Muscle of back (tissue), 13 donors: ENCODE measurements at places on chromosomes 7 and 10.

GRCh38 chr10:59896191-59896590 is 10.2 kb downstream of the CCDC6 start:
- DNase-seq: no peak

DNA sequence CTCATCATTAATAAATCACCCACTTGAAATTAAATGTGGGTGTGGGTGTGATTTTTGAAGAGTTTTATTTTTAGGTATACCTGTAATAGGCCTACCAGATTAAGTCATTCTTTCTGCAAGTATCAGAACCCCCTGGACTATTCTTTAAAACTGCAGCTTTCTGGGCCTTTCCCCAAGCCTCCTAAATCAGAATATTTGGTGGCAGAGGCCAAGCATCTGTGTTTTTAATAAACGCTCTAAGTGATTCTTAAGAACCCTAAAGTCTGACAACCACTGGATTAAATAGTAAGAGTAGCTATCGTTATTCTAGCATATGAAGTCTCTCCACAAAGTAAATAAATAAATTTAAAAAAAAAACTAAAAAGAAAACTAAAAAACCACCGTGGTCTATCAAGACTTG is 703.0 kb upstream of the NRP1 start:
- DNase-seq: peak; percentile 70

DNA sequence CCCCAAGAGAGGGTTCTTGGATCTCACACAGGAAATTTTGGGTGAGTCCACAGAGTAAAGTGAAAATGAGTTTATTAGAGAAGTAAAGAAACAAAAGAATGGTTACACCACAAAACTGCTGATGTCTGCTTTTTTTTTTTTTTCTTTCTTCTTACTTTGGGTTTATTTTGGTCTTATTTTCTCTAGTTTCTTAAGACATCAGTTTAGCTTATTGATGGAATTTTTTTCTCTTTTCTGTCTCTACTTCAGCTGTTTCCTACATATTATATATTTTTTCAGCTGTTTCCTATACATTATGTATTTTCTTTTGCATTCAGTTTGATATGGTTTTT is 166.4 kb downstream of the CCSER2 start:
- DNase-seq: no peak

GRCh38 chr10:124078714-124079113 is 14.7 kb downstream of the CHST15 start:
- no peak for DNase-seq

DNA sequence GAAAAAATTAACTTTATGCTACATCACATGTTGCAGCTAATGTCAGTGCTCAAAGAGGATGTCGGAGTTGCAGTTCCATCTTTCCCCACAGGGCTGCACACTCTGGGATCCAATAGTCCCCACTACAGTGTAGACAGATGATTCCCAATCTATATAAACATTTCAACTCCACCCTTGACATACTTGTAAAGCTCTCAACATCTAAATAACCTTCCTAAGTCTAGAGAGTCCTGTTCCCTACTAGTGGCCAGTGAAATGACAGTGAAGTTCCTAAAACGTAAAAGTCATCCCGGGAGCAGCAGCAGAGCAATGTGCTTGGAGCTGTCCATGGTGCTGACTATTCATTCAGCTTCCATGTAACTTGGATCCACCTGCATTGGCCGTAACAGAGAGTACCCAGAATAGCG is 145.1 kb downstream of the GRM8 start:
- DNase-seq: peak; percentile 69

DNA sequence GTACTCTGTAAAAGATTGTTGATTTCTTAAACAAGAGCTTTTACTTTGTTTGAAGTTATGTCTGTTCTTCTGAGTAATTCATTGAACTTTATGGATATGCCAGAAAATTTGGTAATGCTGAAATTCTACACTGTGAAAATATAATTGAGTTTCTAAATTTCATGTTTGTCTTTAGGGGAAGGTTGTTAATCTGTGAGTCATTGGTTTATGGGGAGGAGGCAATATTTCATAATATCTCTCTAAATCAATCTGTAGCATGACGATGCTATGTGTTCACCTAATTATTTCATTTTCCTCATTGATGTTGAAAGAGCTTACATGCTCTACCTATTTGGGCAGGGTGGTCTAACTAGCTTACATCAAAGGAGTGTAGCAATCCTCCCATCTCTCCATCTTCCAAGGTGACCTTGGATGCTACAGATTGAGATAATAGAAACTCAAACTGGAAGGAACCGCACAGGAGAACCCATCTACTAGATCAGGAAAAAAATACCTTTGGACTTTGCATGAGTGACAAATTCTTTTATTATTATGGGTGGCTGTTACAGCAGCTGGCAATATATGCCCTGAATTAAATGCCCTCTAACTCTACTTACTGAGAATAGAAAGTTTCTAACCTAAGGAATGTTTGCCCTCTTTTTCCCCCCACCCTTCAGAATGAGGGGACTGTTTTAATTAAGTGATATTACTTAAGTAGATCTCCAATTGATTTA is 8.4 kb upstream of the SNX13 start:
- no peak for DNase-seq

- DNase-seq: peak; percentile 46
Measured at GRCh38 chr7:69966766-69967591, 368.7 kb downstream of the AUTS2 start.

GRCh38 chr7:43037531-43037930 is 74.9 kb upstream of the HECW1 start:
- no peak for DNase-seq

GRCh38 chr10:109650228-109650627 is 273.1 kb downstream of the XPNPEP1 start:
- DNase-seq: no peak

DNA sequence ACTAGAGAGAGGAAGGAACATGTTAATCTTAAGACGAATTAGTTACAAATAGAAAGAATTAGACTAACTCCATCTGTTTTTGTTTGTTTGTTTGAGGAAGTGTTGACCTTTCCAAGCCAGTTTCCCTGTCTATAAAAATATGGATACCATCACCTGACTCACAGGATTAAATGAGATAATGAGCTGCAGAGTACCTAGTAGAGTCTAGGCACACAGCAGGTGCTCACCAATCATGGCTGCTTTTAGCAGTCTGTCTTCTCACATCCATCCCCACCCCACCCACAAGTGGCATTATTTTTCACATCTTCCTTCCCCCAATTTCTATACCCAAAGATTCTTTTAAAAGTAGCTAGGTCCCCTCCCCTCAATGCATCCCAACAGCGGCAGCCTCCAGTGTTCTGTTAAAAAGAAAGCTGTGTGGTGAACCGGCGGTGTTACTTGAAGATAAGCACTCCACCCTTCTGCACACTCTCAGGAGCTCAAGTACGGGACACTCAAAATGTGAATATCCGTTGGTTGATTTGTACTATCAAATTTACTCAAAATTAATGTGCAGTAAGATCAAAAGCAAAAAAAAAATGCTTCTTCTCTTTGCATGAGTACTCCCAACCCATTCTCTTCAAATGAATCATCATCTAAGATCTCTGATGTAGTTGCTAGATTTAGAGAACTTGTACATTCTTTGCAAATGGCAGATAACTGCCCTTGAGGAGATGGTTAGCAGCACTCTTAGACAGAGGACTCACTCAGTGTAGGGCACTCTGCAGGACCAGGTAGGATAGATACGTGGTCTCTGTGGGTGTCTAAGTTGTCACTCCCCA is 145.4 kb upstream of the ASAH2 start:
- no peak for DNase-seq

- DNase-seq: no peak
Measured at GRCh38 chr10:111075577-111076185, 1.1 kb upstream of the ADRA2A start.

GRCh38 chr10:100655760-100656421 is 89.5 kb upstream of the PAX2 start:
- DNase-seq: no peak

DNA sequence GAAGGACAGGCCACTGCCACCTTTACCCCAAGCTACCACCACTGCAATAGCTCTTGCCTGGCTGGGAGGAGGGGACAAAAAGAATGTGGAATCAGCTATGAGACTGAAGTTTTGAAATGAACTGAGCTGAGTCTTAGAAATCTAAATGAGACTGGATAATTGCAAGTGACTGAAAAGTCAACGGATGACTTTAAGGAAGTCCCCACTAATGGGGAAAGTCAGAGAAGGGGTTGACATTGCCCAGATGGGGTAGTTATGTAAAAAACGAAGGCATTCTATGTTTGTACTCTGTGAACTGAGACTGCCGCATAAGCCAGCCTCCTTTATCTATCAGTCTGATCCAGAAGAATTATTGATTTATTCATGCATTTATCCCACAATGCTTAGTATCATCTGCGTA is 67.2 kb downstream of the RBM20 start:
- DNase-seq: no peak

GRCh38 chr10:88385601-88386203 is 197.4 kb downstream of the RNLS start:
- no peak for DNase-seq

DNA sequence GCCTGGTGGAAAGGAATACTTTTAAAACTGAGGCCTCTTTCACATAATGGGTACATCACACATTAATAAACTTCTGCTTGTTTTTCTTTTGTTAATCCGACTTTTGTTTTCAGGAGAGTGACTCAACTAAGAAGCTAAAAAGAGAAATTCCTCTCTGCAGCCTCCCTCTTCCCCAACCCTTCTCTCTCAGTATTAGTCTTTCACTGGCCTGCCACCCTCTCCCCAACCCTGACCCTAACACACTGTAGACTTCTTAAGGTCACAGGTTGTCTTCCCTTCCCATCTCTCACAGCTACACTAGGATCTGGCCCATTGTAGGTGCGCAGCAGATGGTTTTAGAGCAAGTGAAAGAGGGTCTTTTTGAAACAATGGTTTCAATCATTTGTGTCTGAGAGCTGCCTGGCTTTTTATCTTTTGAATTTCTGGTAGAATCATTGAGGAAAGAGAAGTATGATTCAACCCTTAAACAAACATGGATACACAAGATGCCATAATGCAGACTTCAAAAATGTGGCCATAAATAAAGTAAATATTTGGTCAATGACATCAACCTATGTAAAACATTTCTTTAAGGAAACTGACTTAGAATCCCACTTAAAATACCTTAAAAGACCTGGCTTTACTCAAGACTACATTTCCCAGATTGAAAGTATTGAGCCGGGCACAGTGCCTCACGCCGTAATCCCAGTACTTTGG is 17.9 kb upstream of the FFAR4 start:
- no peak for DNase-seq

DNA sequence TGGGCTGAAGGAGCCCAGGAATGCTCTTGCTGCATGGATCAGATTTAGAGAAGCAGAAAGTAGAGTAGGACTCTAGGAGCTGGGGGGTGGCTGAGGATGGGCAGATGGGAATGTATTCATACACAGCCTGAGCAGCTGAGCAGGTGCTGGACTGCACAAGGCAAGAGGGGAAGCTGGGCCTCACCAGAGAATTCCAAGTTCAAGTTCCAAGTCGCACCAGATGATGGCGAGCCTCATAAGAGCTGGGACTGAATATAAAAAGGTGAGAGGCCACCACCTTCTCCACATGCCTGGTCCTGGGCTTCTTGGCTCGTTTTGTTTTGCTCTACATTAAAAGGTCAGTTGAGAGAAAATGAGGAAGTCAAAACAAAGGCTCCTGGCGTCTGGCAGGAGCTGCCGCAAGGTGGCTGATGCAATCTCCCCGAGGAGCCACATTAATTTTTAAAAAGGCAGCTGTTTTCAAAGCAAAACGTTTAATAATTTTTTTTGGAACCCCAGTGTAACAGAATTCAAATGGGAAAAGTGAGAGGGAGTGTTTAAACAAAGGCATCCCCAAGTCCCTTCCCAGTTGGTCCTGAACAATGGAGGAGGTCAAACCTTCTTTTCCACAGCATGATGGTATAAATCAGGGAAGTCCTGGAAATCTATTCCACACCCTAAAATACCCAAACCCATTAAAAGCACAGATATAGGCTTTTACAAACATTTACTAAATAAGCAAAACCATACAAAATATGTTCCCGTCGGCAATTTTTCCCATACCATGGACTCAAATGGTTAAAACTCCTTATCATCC is 9.5 kb downstream of the CYREN start:
- DNase-seq: no peak
